Stimulated activated CD8-positive, alpha-beta memory T cell treated with anti-CD3 and anti-CD28 coated beads, Interleukin-12 subunit alpha, Interleukin-12 subunit beta, amount 100 ng/mL, for 1 hour (primary cell): ENCODE measurements at places on chromosomes 7 and 10.

DNA sequence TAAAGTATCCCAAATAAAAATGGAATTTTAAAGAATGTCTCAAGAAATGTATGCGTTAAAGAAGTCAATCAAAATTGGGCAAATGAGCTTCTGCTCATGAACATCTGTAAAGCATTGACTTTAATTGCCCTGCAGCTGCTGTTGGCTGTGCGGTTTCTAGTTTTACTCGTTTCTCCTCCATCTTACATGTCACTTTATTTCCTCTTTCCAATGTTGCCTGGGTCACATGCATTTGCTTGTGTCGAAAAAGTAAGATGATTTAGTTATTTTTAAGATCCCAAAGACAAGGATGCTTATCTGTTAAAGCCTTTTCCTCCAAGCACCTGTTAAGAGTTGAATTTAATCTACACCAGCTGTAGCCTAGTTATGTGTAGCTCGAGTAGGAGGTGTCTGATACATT, 310.4 kb downstream of the EXOC4 start:
- DNase-seq: no peak

DNA sequence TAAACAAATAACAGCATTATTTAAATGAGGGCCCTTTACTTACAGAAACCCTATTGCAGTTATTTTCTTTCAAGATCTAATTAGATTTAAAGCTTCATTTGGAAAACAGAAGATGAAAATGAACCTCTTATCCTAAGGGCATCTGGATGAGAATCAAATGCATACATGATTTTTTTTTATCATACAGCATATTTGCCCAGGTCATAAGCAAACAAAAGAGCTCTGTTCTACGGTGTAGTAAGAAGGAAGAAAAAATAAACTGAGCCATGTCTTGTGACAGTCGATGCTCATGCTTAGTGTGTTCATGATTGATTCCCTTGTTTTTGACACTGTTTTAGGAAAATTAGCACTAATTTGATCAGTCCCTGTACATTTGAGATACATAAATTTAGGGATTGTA, 202.6 kb upstream of the RNF32 start:
- DNase-seq: no peak

DNA sequence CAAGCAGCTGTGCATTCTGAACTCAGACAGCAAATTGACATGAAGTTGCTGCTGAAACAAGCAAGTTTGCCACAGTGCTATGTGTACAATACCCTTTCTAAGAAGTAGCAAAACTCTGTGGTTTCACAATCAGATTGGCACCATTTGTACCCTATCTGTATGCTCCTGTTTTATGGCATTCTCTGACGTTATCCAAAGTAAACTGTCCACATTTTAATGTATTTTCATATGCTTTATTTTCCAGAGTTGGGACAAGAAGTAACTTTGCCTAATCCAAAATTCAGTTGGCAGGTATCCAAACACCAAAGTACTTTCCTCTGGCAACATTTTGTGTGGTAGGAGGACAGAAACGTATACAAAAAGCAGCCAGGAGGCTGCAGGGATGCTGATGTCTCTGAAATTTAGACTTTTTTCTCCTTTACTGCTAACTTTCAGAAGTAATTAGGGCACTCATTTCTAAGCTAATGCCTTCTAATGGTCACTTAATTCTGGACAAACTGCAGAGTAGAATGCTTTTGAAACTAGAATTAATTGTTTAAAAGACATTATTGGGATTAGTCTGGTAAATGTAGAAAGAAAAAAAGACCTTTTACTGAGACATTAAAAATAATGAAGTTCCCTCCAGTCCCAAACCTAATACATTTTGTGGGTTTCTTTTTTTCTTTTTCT, 414.7 kb upstream of the NRP1 start:
- DNase-seq: no peak

- DNase-seq: no peak
Measured at GRCh38 chr10:615583-616152, 73.8 kb downstream of the DIP2C start.

- DNase-seq: no peak
Measured at GRCh38 chr10:78408671-78409472, 375.2 kb downstream of the RPS24 start.

GRCh38 chr10:49054753-49055152, 60.6 kb downstream of the VSTM4 start:
- no peak for DNase-seq
